Urinary bladder (tissue), 4 donors: ENCODE measurements at places on chromosomes 1 and 21.

- DNase-seq = no peak
Measured at GRCh38 chr1:214895011-214895600, 187.4 kb upstream of the KCNK2 start.

DNA sequence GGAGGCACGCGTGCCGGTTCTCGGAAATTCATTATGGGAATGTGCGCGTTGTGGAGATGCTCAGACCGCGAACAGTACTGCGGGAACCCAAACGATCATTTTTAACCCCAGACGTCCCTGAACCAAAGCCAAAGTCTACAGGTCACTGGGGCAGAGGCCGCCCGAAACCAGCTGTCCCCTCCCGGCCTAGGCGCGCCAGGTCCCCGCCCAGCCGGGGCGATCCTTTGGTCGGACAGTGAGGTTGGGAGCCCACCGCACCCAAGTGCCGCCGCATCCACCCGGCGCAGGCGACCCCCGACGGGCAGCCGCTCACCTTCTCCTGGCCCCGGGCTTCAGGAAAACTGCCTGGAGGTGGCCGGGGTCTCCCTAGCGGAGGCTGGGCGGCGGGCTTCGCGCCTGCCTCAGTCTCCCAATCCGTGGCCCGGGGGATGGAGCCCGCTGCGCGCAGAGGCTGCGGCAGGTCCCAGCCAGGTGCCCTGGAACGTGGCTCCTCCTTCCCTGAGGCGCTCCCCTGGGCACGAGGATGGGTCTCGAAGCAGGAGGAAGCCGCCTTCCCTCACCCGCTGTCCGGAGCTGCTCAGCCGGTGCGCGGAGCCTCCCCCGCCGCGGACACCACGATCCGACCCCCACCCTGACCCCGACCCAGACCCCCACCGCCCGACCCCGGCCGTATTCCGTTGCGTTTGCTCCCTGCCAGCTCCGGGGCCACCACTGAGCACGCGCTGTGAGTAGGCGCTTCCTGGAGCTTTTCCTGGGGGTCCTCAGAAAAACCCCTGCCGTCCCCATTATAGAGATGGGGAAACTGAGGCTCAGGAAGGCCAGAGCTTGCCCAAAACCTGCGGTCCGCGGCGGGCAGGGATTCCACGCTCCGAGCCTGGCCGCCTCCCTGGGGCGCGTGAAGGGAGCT, 8.1 kb upstream of the SLX9 start:
- no peak for DNase-seq

DNA sequence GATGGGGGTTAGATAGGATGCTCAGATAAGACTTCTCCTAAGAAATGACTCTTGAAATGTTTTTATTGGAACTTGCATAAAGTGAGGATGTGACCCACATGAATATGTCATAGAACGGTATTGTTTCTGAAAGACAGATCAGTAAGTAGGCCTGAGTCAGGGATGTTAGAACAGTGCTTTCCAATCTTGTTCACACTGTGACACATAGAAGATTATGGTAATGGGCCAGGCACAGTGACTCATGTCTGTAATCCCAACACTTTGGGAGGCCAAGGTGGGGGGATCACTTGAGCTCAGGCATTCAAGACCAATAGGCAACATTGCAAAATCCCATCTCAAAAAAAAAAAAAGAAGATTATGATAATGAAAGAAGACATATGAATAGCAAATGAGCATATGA, 32.9 kb downstream of the FMO4 start:
- DNase-seq = no peak

- no peak for DNase-seq
Measured at GRCh38 chr1:1112237-1112985, 3.5 kb downstream of the C1orf159 start.

DNA sequence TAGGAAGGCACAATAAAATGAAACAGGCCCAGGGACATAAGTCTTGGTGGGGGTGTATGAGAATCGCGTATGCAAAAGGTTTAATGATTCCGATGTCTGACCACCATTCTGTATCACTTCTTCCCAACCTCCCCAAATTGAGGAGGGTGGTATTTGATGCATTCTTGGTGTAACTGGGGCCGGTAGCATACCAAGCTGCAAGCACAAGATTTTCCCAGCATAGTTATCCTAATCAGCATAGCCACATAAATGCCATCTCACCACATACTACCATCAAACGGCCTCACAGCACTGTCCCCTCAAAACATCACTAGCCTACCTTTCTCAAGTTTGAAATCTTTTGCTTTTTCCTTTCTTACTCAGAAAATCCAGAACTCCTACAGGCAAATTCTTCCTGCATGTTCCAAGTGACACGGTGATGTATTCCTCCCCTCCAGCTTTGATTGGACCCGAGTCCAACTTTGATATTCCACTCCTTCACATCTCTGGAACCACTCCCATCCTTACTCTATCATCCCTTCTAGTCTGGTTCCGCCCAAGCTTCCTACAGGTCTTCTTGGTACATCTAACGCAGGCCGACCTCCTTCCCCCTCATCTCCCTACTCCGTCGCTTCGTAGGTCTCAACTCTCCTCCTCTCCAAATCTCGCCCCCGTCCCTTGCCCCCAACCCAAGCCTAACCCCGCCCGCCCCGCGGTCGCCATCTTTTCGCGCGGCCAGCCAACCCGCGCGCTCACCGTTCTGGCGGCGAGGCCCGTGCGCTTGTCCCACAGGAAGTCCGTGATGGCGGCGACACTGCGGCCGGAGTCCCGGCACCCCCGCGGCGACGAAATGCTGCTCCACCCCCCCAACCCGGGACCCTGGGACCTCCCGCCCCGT, 600 bp downstream of the CLK2 start:
- no peak for DNase-seq

- DNase-seq = no peak
Measured at GRCh38 chr1:8373581-8374241, 55.8 kb downstream of the SLC45A1 start.

DNA sequence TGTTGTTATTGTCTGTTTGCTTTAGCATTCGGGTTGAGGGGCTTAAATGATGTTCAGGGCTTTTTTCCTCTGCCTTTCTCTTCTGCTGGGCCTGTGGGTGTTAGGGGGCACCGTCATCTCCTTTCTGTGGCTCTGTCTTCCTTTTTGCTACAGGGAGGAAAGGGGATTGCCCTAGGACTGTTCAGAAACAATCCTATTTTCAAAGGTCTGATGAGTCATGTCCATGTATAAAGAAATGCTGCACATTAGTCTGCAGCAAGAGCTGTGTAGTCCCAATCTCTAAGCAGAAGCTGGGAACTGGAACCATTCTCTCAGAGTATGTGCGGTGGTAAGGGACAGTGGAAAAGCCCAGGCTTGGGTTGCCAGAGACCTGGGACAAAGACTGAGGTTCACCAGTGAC, 462.3 kb downstream of the OMA1 start:
- no peak for DNase-seq

GRCh38 chr1:150281221-150281757, 1.1 kb upstream of the CIART start:
- DNase-seq = no peak

GRCh38 chr1:49364676-49365075, 588.0 kb upstream of the BEND5 start:
- no peak for DNase-seq

- DNase-seq = no peak
Measured at GRCh38 chr21:31673321-31673912, 13.9 kb downstream of the SOD1 start.
